8988T (cell line): ENCODE measurements at places on chromosomes 5 and 9.

DNA sequence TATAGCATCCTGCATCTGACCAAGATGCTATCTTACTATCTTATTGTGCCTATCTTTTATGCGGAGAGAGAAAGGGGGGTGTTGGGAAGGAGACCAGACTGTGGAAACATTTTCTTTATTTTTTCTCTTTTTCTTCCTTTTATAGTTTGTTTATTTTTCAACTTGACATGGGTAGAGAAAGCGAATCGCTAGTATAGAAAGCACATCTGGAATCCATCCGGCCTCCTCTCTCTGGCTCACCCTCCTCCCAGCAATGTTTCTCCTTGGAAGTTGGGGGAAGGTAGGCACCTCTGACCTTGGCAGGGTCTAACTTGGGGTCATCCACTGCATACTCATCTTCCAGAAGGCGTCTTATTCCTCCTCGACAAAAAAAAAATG is 3.9 kb downstream of the S1PR3 start:
- DNase-seq: no peak

- no peak for DNase-seq
Observed at GRCh38 chr9:5553211-5553610, 42.9 kb downstream of the PDCD1LG2 start.

DNA sequence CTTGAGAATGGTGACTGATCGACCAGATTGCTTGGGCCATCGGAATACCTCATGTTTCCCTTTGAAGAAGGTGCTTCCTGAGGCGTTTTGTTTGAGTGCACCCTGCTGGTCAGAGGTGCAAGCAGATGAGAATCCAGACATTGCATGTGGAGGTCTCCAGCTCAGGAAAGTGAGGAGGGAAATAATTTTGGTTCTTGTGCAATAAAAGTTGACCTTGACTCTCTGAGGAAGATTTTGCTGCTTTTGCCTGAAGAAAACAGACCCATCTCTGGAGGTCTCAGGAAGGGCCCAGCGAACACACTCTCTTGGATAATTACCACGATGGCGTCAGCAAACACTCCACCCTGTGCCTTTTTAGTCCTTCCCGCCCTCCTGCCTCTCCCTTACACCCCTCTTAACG is 69.7 kb downstream of the GRAMD2B start:
- no peak for DNase-seq

DNA sequence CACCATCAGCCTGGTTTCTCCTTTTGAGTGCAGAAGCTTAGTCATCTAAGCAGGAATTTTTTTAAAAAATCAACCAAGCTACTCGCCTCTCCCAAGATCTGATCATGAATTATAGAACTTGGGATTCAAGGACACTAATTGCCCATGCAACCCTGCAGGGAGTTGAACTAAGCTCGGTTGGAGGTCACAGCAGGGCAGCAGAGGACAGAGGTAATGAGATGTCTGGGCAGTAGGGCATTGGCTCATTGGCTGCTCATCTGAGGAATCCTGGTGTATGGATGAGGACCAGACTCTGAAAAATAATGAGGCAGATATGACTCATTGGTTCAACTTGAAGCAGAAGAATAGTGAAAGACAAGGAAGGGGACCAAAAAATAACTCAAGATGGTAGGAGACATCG is 111.8 kb upstream of the TLE1 start:
- no peak for DNase-seq

DNA sequence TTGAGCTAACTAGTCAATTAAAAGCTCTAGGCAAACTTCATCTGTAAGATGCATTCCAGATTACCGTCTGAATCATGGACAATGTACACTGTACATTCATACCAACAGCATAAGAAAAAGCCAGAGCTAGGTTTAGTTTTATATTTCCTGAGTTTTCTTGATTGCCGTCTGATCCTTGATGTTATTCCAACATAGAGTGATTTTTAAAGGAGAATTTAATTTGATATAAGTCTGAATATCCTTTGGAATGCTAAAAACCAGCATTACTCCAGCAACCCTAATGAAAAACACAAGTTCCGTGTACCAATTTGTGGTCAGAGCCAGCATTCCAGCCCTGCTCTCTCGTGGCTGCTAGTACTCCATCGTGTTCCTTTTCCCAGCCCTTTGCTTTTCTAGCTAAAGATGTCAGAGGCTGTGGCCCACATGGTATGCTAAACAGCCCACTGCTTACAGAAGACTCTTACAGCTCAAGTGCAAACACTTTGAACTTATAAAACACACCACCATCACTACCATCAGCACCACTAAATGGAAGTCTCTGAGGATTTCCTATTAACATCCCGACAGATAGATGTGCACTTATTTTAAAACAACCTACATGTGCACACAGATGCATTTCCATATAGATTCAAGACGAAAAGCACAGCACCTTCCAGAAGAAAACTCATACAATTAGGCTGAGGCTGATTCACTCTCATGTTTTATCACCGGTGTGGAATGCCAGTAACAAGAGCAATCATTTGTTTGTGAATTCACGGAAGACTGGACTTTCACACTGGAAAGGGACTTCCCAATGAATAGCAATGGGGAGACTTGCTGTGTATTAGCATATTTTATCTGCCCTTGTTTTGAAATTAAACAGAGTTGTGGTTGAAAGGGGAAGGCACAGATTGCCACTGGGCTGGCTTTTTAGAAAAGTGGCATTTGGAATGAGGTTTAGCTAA is 246.9 kb upstream of the GAS1 start:
- no peak for DNase-seq

DNA sequence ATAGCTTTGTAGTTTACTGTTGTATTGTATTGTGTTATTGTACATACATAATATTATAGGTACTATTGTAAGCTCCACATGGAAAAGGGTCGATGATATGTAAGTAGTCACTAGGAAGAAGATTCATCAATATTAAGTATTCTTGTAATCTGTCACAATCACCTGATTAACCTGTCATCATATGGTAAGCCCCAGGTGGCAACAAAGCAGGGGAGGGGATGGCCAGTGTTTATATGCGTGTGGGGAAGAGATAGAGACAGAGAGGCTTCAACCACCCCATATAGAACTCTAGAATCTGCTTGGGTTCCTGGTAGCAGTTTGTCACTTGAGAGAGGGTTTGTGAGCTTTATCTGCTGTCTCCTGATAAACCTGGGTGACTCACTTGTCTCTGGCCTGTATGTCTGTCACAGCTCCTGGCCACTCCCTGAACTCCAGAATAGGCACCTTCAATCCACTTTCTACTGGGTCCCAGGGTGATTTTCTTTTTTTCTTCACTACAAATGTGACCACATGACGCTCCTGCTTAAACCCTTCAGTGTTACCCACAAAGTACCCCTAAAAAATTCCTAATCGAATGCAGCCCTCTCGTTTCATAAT is 48.9 kb upstream of the CPEB4 start:
- no peak for DNase-seq

DNA sequence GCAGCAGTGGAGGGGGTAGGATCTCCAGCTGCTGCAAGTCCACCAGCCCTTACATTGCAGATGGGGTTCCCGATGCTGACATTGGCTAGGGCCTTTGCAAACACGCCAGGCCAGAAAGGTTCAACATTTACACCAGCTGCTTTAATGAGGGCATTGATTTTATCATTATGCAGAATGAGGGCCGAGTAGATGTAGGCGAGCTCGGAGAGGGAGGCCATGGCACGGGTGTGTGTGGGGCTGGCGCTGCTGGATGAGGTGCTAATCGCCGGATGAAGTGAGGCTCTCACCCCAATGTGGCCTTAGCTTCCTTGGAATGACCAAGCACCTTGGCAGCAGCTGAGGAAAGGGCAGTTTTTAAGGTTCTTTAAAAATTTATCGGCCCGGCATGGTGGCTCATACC is 27.4 kb downstream of the PHAX start:
- DNase-seq: no peak

DNA sequence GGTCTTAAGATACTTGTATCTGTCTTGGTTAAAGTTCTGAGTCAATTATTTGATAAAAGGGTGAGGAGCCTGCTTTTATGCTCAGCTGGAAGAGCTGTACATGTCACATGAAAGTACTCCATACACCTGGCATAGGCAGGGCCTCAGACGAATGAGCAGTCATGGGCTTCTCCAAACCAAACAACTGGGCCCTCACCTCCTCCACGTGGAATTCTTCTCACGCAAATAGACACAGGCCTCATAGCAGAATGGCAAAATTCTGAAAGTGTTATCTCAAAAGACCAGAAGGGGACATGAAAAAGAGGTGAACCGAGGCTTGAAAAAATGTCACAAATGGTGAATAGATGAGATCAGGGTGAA is 48.6 kb downstream of the FAM240B start:
- DNase-seq: no peak

- no peak for DNase-seq
Observed at GRCh38 chr9:33946779-33947535, 101.7 kb downstream of the UBAP2 start.

DNA sequence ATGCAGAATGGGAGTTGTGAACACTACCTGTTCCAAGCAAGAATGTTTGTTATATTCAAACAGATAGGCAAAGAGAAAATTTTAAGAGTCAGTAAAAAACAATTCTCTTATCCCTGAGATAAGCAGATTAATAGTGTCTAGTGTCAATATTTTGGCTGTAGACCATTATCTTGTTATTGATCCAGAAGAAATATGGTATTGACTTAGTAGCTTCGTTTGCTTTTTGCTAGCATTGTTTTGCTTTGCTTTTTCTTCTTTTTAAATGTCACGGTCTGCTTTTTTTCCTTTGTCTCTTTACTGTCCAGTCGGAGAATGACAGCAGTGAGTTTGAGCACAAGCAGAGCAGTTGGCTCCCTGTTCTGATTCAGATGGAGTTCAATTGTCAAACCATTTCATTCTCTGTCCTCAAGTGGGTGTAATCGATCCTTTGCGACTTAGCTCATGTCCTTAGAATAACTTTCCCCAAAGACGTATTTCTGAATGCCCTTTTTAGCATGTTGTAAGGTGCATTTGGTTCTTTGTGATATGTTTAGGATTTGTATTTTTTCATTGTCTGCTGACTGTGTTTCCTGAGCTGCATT is 29.3 kb downstream of the FUBP3 start:
- no peak for DNase-seq

- no peak for DNase-seq
Observed at GRCh38 chr5:34976347-34976746, 47.0 kb downstream of the DNAJC21 start.

GRCh38 chr5:143314659-143315058 is 88.8 kb downstream of the NR3C1 start:
- no peak for DNase-seq

DNA sequence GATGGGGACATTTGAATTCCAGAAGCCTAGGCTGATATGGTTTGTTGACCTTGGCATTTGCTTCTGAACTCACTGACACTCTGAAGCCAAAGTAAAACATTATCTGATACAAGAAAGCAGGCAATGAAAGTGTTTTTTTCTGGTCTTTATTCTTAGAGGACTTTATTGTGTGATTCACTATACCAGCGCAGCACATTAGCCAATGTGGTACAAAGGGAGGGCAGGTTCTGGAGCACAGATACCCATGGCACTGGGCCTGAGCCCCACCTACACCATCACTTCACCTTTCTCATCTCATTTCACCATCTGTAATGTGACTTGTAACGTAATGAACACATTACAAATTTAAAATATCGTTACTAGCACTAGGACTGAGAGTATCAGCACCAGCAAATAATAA is 89.7 kb upstream of the ZNF366 start:
- no peak for DNase-seq

GRCh38 chr9:94754976-94755475 is 28.5 kb downstream of the AOPEP start:
- no peak for DNase-seq

DNA sequence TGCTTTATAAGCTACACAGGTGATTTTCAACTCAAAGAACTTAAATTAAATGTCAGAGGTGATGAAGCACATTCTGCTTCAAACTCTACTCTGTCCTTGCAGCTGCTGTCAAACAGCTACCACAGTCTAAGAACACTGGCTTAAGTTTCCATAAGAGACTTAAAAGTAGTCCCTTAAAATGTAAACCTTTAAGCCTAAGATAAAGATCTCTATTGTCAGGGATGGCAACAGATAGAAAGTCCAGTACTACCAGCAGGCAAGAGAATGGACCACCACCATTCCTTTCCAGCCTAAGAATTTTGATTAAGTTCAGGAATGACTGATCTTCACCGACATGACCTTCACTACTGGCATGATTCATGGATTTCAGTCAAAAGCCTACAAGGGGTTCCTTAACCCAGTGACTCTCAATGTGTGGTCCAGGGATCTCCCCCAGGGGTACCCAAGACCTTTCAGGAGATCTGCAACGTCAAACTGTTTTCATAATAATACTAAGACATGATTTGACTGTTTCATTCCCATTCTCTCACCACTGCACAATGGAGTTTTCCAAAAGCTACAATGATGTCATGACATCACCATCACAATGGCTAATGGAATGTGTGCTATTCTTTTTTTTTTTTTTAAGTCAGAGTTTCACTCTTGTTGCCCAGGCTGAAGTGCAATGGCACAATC is 41.1 kb upstream of the PLPP6 start:
- no peak for DNase-seq

- peak; percentile 35 for DNase-seq
Observed at GRCh38 chr5:143824851-143825720, 13.1 kb downstream of the HMHB1 start.

- DNase-seq: no peak
Observed at GRCh38 chr5:128193665-128194390, 110.3 kb downstream of the SLC12A2 start.

DNA sequence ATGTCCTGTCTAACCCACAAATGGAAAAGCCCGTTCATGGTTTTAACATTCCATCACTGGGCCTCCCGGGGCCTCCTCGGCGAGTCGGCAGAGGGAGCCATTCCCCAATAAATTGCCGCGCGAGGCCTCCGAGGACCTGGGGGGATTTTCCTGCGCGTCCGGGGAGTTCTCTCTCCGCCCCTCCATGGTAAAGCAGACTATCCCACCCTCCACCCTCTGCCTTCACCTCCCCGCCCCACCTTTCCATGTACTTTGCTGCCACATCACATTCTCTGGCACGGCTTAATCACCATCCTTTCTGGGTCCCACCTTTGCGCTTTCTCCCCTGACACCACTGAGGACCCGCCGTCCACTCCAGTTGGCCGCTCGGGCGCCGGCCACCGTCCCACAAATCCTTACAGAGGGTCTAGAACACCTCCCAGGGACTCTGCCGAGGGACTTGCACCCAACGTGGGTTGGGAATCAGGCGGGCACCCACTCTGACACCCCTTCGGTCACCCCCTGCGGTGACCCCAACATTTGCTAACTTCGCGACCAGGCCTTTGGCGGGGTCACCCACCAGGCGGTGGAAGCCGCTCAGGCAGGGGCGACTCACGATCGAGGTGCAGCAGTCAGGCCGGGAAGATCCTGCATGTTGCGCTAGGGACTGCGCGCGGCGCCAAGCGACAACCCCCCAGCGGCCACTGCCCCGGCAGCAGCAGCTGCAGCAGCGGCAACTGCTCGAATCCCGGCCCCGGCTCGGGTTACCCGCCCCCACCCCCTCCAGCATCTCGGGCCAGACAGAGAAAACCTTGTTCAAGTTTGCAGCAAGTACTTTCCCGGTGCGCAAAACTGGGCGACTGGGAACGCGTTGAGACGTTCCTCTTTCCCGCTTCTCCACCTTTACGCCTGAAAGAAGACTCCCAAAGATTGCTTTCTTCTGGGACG is at the start of gene MEGF10:
Gene MEGF10, plus strand, starts transcription at position 778 of the 927 bp plus-strand sequence. CDS start 40,513 bp downstream, outside the sequence.
- DNase-seq: no peak

DNA sequence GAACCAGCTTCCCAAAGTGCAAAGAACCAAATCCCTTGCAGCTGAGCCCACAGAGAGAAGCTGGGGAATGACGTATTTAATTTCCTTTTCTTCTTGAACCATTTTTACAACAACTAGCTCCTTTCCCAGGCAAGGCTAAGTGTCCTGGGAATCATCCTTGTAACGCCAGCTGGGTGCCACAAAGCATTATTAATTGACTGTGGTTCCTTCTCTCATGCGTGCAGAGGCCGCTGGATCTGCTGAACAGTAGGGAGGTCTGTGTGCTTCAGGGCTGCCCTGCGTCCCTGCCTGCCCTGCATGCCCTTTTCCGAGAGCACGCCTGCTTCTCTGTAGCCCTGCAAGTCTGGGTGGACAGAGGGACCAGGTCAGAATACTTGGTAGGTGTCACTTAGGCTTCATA is 124.1 kb upstream of the OTULINL start:
- DNase-seq: no peak
